Right lobe of liver (tissue), 6 donors: ENCODE measurements at places on chromosomes 5 and 9.

DNA sequence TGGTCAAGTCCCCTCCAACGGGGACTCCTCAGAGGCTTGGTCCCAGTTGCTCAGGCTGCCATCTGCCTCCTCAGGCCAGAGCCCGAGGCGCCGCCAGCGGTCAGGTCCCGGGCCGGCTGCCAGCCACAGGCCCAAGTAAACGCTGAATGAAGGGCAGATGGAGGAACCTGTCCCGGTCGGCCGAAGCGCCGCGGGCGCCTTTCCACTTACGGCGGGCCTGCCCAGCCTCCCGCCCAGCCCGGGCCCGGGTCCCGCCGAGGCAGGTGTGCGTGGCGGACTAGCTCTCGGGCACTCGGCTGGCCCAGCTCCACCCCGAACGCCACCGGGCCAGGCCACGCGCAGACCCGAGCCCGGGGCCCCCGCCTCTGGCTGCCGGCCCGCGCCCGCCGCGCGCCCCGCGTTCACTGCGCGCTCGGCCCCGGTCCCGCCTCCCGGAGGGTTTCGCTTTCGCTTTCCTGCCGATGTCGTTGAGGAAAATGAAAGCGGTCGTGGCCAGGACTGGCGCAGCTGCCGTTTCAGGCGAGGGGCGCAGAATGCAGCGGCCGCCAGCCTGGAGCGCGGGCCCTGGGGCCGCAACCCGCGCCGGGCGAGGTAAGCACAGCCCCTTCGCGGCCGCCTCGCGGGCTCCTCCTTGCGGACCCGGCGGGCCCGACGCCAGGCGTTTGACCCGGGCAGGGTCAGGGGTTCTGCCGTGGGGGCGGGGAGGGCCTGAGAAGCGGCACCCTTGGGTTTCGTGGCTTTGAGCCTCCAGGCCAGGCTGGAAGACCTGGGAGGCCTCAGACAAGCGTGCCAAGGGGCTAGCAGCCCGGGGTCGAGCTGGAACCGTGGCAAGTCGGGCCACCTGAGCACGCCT, 41.2 kb downstream of the SLC22A5 start:
- peak; percentile 87 for DNase-seq

- DNase-seq = no peak
These were observed 318.6 kb upstream of the RGMB start for GRCh38 chr5:98454904-98455303.

DNA sequence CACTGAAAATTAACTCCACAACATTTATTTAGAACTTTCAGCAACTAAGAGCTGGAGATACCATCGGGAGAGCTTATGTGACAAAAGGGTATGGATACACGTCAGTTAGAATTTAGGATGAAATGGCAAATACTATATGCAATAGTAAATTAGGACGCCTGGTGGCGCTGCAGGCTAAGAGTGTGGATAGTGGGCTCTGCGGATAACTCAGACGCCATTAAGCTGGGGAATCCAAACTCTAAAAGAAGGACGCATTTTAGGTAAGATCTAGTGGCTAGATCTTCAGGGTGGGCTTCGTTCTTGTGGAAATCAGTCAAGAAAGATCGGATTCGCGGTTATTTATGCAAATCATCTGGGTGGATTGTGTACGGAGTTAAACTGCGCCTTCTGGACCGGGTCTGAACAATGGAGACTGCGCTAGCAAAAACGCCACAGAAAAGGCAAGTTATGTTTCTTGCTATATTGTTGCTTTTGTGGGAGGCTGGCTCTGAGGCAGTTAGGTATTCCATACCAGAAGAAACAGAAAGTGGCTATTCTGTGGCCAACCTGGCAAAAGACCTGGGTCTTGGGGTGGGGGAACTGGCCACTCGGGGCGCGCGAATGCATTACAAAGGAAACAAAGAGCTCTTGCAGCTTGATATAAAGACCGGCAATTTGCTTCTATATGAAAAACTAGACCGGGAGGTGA, at the start of gene PCDHB5:
Gene PCDHB5, plus strand, starts transcription at position 177 of the 688 bp plus-strand sequence. Its CDS starts 229 bp downstream, at position 406.
- no peak for DNase-seq

GRCh38 chr5:82393951-82394350, 115.8 kb upstream of the RPS23 start:
- DNase-seq = no peak

DNA sequence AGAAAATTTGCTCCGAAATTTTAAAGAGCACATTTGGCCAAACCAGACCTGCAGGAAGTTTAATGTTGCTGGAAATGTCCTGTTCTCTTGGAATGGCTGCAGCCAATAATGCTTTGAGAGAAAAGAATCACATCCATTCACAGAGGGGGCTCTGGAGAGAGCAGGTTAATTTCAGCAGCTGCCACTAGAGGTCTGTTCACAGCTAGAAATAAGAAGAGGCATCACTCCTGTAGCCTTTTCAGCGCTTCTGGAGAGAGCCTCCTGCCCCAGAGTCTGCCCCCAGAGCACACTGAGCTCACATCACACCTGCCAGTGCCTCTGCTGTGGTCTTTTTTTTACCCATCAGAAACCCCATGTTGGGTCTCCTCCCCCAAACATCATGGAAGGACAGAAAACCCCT, 124.8 kb upstream of the RAD23B start:
- no peak for DNase-seq

- DNase-seq = no peak
These were observed 91.1 kb upstream of the TBCA start for GRCh38 chr5:77867194-77867691.

DNA sequence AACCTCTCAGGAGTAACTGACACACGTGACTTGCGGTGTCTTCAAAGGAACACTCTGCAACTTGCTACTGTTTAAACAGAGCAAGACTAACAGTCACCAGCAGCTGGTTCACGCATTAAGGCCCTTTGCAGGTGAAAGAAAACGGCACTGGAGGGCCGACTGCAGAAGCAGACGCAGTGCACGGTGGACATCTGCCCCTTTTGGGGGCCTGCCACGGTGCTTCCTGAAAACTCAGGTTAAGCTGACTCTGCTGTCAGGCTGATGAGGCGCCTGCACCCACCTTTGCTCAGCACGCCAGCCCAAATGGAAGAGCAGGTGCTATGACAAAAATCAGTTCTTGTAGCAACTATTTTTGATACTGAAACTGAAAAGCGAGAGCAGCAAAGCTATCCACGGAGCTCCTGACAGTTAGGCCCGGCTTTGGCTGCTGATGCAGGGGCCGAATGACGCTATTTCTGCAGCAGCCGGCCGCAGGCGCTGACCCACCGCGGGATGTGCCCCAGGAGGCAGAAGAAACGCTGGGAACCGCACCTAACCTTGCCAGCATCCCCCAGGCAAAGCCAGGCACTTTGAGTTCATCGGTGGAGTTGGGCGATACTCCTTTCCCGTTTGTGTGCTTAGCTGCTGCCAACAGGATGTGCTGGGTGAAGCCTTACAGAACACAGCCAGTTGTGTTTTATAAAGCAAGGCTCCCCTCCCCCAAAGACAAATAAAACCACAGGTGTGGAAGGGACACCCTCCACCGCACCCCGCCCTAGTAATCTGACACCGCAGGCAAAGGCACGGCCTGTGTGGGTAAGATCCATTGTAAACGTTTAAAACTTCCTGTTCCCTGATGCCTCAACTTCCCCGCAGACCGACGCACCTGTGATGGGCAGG, 21.1 kb upstream of the TERT start:
- peak; percentile 73 for DNase-seq

DNA sequence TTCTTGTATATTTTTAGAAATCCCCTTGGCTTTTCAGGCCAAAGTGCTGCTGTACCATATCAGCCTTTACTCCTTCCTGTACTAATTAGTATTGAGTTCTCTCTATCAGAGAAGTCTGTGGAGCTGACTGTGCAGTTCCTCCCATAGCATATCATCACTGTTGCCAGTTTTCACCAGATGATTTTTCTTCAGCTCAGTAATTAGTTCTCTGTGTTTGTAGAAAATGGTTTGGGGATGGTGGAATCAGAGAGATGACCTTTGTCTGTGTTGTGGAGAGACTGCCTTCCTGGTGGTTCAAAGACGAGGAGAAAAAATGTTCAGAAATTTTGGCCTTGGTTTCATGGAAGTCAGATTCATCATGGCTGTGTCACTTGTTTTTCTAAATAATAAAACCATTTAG, 227.5 kb upstream of the ACTBL2 start:
- no peak for DNase-seq

- DNase-seq = no peak
These were observed 260.1 kb upstream of the CDH18 start for GRCh38 chr5:20248118-20248517.

DNA sequence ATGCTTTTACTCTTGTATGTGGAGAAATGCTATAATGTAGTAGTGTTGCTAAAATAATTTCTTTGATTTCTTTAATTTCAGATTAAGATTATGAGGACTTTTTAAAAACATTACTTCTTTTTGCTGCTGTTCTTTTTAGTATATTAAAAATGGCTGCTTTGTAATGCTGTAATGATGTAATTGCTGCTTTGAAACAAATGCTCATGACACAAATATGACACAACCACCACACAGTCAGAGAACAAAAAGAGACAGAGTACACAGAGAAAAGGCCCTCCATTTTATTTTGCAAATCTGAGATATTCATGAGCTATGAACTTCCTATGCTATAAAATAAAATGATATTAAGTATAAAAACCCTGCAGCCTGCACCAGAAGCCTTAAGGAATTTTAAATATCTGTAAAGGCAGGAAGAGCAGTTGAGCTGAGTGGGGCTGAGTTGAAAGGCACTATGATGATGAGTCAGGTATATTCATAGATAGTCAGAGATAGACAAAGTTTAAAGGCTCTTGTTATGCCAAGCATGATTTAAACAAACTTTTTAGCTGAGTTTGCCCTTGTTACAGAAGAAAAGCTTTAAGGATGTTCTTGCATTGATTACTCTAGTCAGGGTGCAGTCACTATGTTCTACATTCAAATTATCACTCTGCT, 5.1 kb upstream of the POU5F2 start:
- no peak for DNase-seq

GRCh38 chr5:152290181-152290580, 114.9 kb downstream of the NMUR2 start:
- no peak for DNase-seq

- DNase-seq = no peak
These were observed 156.1 kb upstream of the KIF2A start for GRCh38 chr5:62149879-62150278.

- no peak for DNase-seq
These were observed 147.4 kb downstream of the PBX3 start for GRCh38 chr9:125894566-125894965.

DNA sequence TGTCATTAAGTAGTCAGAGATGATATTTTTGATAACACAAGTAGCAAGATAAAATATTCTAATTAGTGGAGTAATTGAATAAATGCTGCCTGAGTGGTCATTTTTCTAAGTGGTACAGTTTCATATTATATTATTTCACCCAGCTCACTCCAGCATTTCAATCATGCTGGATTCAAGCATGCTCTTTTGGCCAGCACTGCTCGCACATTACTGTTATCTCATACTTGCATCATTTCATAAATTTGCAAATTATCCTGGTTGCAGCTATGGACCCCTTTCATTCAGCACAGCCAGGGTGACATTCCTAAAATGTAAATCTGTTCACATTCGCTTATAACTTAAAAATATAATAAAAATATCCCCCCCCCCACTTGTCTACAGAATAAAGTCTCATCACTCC, 520.8 kb upstream of the CYLC2 start:
- no peak for DNase-seq

DNA sequence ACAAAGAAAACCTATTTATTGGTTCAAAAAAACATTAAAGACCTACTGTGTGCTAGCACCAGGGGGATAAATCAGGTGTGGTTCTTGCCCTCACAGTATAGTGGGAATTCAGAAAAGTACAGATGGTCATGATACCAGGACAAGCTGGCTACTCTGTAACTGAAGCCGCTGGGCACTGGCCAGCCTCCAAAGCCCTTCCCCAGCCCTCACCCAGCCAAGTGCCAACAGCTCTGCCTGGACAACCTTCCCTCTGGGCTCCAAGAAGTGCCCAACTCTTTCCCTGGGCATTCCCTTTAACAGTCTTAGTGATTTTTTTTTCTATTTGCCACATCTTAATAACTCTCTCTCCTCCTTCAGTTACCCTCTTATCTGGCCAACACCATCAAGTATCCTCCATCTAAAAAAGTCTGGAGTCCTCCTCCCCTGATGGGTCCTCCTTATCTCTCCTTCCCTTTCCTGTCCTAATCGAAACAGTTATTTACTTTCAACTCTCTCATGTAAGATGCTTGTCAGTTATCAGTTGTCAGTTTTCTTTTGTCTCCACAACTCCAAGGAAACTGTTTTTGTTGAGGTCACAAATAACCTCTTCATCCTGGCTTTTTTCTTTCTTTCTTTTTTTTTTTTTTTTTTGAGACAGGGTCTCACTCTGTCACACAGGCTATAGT, 13.3 kb upstream of the SEPTIN8 start:
- peak; percentile 76 for DNase-seq

DNA sequence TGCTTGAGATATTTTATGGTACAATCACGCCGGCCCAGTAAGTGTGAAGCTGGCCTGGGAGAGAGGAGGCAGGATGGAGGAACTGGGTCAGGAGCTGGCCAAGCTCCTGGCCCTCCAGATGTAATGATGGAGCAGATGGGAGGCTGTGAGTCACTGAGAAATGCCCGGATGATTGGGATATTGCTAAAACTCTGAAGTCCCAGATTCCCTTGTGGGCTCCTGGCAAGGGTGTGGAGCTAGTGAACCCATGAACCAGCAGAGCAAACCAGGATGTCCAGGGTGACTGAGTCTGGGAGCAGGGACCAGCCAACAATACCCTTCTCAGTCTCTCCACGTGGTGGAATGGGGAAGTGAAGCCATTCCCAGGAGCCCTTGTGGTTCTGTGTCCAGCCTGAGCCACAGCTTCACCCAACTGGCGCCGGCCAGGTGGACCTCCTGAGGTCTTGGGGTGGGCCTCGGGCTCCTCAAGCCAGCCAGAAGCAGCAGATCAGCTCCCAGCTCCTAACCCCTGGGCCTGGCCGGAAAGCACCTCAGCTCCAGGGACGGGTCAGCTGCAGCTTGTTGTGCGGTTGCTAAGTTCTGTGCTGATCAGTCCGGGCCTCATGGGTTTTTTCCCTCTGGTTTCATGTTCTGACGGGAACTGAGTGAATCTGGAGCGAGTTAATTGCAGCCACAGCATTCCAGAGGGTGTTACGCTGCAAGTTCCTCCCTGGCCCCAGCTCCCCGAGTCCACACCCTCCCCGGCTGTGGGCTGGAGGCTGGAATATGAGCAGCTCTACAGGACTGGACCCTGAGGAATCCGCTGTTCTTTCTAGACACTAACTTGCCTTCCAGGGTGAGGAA, 37.6 kb downstream of the DUSP1 start:
- no peak for DNase-seq

DNA sequence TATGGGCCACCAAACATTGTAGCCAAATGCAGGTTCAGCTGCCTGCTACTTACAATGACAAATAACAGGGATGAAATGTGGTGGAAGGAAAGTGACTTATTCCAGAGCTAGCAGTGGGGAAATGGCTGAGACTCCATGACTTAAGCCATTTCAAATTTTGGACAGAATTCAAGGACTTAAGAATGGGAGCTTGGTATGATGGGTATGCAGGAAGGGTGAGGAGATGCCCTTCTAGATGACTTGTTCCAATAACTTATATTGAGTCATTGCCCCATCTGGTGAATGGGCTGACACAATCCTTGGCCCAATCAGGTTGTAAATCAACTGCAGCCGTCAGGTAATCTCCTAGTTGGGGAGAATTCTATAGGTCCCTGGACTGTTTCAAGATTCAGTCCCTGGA, 230.7 kb upstream of the SGCD start:
- no peak for DNase-seq
